ENCODE measurements at places on chromosomes 4 and X. TPM values are rescaled to one million over a fixed set of nuclear protein-coding genes. Genes with fewer than 3 reads are reported as not detected.

The SRPK3 gene
- 0.10 TPM for polyA plus RNA-seq

The SPANXD gene
- not detected for polyA plus RNA-seq

The MANBA gene
- polyA plus RNA-seq, result 13.0 TPM

The C4orf46 gene
- polyA plus RNA-seq, result 38.2 TPM

The C4orf50 gene
- polyA plus RNA-seq, result 0.05 TPM

The STPG2 gene
- polyA plus RNA-seq, result not detected

The BCAP31 gene
- 171 TPM for polyA plus RNA-seq
